ENCODE measurements at places on chromosomes 2 and 18. TPM values are rescaled to one million over a fixed set of nuclear protein-coding genes. Genes with fewer than 3 reads are reported as not detected.

TUBA4B gene
- not detected for total RNA-seq

IL37 gene
- not detected for total RNA-seq

- no peak for DNase-seq
These were observed 39.8 kb upstream of the CABLES1 start for GRCh38 chr18:23095463-23095862.

DNA sequence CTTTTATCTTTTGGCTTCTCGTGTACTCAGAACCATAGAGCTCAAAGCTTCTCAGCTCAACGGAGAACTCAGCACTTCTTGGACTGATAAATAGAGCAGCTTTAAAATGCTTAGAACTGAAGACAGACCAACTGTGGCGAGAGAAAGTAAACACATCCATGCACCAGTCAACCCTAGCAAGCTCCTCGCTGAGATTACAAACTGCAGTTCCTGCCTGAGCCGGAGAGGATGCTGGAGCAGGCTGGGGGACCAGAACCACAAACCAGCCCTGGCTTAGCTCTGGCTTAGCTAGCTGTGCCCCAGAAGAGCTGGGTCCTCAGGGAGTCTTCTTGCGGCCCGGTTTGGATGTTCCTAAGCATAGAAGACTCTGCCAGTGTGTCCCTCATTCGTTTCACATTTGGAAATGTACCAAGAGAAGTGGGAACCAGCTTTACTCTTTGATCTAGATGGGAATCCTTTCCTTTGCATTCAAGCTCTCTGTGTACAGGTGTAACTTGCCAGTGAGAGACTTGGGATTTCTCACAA lies 5.6 kb downstream of the PAX8 start:
- DNase-seq = no peak

DNA sequence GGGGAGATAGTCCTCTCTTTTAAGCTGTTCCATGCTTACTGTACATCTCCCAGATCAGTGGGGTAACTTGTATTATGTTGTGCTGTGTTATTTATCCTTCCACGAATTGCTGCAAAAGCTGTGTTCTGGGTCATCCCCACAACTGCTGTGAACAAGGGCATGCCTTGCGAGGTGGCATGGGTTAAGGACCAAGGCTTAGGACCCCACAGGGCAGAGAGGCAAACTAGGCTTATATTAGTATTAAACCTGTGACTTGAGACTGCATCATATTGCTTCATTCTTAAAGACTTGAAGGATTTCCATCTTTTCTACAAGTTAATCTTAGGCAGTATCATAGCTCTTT lies 19.9 kb downstream of the RND3 start:
- DNase-seq = no peak

DNA sequence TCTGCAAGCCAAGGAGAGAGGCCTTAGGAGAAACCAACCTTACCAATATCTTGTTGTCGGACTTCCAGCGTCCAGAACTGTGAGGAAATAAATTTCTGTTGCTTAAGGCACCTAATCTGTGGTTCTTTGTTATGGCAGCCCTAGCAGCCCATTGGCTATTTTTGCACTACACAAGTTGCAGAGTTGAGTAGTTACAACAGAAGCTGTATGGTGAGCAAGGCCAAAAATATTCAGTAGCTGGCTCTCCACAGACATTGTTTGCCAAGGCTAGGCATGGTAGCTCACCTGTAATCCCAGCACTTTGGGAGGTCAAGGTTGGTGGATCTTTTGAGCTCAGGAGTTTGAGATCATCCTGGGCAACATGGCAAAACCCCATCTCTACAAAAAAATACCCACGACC lies 27.1 kb upstream of the SCYGR1 start:
- no peak for DNase-seq

SRD5A2 gene
- 0.65 TPM for total RNA-seq

All from ureter (tissue), 1 donor.